ENCODE measurements at places on chromosomes 11 and 22.

DNA sequence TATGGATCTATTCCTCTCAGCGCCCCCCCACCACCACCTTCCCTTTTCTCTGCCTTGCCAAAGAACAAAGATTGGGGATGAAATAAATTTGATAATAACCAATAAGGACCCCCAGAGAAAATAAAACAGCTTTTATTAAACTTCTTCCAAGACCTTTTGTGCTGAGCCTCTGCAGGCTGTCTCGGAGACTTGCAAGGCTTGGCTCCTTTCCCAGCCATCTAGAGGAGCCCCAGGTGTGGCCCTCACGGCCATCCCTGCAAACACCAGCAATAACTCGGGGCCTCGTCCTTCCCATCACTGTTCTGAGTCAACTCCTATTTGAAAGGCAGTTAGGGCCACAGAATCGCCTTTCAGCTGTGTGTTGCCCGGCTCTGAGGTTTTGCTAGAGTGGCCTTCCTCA, 51.2 kb upstream of the LMO1 start:
- no peak for DNase-seq

DNA sequence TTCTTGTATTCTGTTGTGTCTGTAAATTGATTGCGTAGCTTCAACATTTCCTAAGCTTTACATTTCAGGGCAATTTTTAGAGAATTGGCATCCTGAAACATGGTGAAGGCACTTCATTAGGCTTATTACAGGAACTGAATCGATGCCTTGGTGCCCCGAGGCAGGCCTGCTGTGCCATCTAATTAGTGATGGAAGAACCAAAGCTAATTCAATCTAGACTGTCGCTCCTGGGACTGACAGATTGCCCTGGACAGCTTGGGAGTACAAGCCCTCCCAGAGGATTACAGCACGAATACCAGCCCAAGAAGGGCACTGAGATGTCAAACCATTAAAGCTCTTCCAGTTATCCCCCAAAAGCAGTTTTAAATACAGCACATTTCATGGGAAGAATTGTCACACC, 243.2 kb upstream of the ZC3H12C start:
- DNase-seq, result no peak

GRCh38 chr22:37077802-37078448, 26.4 kb downstream of the KCTD17 start:
- DNase-seq, result peak; percentile 89

- no peak for DNase-seq
Observed at GRCh38 chr11:116911976-116912734, 74.7 kb upstream of the APOA1 start.

- DNase-seq, result no peak
Observed at GRCh38 chr22:28938286-28938833, 55.0 kb downstream of the ZNRF3 start.

GRCh38 chr22:38737302-38738060, 18.3 kb downstream of the SUN2 start:
- DNase-seq, result no peak

- no peak for DNase-seq
Observed at GRCh38 chr11:106238704-106239360, 161.4 kb downstream of the AASDHPPT start.

DNA sequence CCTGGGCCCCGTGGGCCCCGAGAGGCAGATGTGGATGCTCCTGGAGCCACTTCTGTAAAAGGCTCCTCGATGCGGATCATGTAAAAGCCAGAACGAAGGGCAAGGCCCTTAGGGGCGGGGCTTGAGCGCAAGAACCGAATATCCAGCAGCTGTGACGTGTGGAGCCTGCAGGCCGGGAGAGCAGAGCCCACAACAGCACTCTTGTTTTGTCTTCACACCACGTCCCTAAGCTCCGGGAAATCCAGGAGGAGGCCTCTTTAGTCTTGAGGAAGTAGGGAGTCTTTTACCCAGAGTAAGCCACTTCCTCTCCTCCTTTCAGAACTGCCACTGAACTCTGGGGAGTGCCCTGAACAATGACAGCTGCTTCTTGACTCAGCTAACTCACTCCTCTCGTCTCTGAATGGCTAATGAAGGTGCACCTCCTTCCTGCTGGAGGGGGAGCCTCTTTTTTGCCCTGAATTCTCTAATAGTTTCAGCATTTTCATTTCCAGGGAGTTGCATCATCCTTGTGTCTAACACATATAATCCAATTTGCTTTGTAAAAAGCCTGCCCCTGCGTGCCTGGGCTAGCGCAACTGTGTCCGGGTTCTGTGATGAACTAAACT, 12.5 kb downstream of the L3MBTL2 start:
- peak; percentile 52 for DNase-seq

- no peak for DNase-seq
Observed at GRCh38 chr11:122141725-122142124, 25.7 kb upstream of the BLID start.

DNA sequence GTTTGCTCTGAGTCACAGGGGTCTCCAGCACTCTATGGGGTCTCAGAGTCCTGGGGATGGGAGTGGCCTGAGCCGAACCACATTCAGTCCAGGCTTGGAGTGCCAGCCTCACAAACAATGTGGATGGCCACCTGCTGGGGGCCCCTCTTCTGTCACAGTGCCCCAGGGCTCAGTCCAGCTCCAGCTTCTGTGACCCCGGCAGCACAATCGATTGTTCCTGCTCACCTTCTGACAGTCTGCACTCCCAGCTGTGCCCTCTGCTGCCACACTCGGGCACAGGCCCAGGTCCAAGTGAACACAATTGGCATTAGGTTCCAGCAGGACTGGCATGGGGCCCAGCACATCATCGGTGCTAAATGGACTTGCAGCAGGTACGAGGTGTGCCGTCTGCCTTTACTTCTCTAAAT, 84.8 kb downstream of the TP53I11 start:
- no peak for DNase-seq

- DNase-seq, result no peak
Observed at GRCh38 chr22:47727641-47728040, 965.2 kb downstream of the TBC1D22A start.

GRCh38 chr11:65292890-65293289, 21.8 kb upstream of the CDC42EP2 start:
- DNase-seq, result no peak

DNA sequence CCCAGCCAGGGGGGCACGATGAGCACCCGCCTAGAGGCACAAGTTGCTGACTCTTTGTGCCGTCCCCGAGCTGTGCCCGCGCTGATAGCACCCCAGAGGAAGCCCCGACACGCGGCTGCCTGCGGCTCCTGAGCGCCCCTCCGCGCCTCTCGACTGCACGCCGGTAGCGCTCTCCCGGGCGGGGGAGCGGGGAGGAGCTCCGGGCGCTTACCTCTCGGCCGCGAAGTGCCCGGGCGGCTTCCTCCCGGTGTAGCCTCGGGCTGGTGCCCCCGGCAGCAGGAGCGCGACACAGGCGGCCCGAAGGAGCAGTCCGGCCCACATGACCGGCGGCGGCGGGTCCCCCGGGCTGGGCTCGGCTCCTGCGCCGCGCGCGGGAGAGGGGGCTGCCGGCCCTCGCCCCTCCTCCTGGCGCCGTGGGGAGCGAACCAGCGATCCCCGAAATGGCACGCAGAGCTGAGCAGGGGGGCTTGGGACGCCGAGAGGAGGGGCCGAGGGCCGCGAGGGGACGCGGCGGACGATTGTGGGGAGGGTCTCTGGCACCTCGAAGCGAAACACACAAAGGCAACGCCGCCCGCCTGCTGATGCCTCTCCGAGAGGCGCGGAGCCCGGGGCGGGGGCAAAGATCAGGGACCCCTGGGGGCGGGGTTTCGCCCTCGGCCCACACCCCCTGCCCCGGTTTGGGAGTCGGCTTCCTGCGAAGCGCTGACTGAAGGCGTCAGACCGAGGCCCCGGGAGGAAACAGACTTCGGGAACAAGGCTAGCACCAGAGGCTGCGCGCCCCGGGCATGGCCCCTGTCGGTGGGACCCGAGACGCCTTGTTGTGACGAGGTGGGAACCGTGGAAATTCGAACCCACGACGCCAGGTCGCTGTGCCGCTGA, at the start of gene VWCE:
Gene VWCE (minus strand): TSS at position 600 of the 879 bp plus-strand sequence. CDS start 279 bp downstream, at position 321.
- peak; percentile 75 for DNase-seq

DNA sequence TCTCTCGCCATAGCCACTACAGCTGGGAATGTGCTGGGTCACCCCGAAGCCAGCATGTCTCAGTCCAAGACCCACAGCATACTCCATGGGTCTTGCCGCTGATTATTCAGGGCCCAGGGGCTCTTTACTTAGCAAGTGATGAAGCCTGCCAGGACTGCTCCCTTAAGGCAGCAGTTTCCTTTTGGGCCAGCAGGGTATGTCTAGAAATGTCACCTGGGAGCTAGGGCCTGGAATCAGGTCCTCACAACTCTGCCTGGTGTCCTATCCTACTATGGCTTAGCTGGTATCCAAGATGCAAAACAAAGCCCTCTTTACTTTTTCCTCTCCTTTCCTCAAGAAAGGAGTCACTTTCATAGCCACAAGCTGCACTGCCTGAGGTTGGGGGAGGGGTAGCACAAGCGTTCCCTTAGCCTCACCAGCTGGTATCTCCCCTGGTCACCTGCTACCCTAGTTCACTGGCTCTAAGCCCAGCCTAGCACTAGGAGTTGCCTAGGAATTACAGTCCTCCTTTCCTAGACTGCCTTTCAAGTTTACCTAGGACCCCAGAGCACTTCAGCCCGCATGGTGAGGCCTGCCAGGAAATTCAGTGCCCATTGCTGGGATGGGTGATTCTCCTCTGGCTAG, 22.6 kb upstream of the NCR3LG1 start:
- DNase-seq, result no peak

DNA sequence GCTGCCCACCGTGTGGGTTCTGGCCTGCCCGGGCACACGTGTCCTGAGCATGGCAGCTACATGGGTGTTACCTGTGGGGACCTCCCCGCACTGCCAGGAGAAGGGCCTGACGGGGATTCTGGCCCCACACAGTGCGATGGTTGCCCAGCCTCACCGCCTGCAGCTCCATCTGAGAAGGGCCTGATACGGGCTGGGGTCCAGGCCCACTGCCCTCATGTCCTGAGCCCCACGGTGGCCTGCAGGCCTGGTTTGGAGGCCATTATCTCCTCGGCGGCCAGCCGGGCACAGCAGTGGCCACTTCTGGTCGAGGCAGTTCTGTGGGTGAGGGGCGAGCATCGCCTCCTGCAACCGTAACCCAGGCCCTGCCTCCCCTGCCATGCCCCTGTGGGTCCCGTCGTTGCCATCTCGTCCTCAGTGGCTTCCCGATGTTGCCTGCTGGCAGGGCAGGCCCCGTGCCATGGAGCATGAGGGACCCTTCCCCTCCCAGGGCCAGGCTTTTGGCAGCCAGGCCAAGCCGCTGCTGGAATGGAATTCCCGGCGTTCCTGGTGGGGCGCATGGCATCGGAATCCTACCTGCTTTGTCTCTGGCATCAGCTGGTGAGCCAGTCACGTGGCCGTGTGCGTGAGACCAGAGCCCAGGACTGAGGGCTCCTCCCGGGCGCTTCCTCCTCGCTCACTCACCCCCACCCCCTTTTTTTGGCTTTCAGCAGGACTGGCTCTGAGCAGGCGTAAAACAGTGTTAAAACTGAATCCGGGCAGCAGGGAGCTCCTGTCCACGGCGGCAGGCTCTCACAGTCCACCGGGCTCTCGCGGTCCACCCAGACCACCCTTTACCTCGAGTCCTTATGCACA, 71.9 kb upstream of the PPARA start:
- peak; percentile 10 for DNase-seq

GRCh38 chr11:62612366-62613290, at the start of the genes EML3 and ROM1:
EML3 (minus strand) TSS chr11:62612775; CDS start chr11:62612457, 318 bp downstream.
ROM1 (plus strand) TSS chr11:62613257; CDS start chr11:62613282, 25 bp downstream.
- peak; percentile 97 for DNase-seq

DNA sequence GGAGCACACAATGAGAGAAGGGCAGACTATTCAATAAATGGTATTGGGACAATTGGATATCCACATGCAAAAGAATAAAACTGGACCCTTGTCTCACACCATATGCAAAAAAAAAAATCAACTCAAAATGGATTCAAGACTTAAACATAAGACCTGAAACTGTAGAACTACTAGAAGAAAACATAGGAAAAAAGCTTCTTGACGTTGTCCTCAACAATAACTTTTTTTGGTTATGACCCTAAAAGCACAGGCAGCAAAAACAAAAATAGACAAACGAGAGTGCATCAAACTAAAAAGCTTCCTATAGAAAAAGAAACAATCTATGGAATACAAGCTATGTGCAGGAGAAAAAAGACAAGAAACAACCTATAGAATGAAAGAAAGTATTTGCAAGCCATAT, 37.1 kb upstream of the EED start:
- no peak for DNase-seq

DNA sequence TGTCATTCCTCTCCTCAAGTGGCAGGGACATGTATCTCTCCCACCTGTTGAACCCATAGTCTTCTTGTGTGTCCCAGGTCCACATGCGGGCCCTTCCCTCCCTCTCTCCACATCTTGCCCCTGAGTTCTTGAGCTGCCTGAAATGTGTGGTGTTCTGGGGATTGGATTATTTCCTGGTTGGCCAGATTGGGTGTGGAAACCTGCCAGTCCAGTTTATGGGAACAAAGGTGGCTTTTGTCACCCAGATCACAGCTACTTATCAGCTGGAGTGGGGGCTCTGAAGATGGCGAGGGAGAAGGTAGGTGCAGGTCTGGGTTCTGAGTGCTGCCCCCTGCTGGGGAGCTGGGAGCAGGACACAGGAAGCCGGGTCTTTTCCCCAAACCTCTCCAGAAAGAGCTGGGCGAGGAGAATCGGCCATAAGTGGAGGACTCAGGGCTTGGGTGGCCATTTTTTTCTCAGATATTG, 14.2 kb downstream of the DTX4 start:
- peak; percentile 68 for DNase-seq

GRCh38 chr11:131481971-131482370, 111.6 kb downstream of the NTM start:
- DNase-seq, result no peak

- no peak for DNase-seq
Observed at GRCh38 chr22:20563466-20563906, 56.1 kb downstream of the MED15 start.

- DNase-seq, result no peak
Observed at GRCh38 chr11:94785509-94785908, 17.4 kb downstream of the AMOTL1 start.

GRCh38 chr11:61273178-61274078, 21.7 kb downstream of the VWCE start:
- DNase-seq, result no peak

DNA sequence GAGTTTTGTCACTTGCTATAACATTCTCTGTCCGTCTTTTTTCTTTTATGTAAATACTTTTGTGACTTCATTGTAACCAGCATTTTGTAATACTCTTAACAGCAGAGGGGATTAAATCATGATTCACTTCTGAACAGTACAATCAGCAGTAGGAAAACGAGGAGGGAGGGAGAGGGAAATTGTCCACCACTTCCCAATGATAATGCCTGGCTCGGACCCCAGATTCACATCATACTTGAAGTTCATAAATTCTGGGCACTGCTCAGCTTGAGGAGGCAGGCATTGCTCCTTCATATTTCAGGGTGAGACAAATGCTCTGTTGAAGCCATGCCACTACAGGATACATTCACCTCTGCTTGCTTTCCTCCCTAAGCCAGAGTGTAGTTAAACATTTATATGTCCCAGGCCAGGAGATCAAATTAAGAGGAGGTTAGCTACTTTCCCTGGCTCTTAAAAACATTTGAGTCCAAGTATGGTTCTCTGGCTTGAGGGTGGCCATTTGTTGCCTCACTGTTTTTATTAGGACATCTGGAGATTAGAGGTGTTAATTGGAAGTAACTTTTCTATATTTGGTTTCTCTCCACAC, 129.0 kb upstream of the LDLRAD3 start:
- DNase-seq, result no peak

Data from WTC11 (cell line).